ENCODE measurements at places on chromosomes 16 and 17. TPM values are rescaled to one million over a fixed set of nuclear protein-coding genes. Genes with fewer than 3 reads are reported as not detected.

- no peak for DNase-seq
Observed at GRCh38 chr16:19228052-19228451, 57.5 kb upstream of the CLEC19A start.

GRCh38 chr17:13569398-13570123, 32.2 kb downstream of the HS3ST3A1 start:
- DNase-seq: no peak

- DNase-seq: peak; percentile 89
Observed at GRCh38 chr17:1577182-1577581, 14.6 kb upstream of the PITPNA start.

KRT9 gene
- not detected for total RNA-seq

DNA sequence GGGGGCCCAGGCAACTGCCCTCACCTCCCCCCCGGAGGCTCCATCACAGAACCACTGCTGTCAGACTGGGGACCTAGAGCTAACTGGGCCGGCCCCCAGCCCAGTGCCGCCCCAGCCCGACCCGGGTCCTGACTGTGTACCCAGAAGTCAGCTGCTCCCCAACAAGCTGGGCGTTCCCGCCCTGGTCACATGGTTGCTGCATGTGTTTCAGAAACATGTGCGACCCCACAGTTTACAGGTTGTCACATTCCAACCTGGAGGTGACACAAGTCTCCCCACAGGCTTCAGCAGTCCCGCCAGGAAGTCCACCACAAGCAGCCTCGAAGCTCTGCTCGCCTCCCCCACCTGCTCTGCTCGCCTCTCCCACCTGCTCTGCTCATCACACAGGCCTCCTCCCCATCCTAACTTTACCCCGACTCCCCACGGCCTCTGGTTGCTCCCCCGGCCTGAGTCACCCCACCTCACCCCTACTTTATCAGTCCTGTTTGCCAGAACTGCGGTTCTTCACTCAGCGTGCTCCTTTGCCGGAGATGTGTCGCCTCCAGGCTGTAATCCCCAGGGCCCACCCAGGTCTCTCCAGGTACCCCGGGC, 968 bp downstream of the MRPL28 start:
- DNase-seq: no peak

GRCh38 chr17:42274253-42274542, 2.0 kb downstream of the STAT5B start:
- no peak for DNase-seq

GRCh38 chr16:86971251-86971650, 345.9 kb downstream of the C16orf95 start:
- DNase-seq: no peak

GRCh38 chr16:17571499-17572093, 100.8 kb upstream of the XYLT1 start:
- DNase-seq: no peak

GRCh38 chr16:7405166-7405565, 72.5 kb downstream of the RBFOX1 start:
- no peak for DNase-seq

ENO3 gene
- total RNA-seq: 1.4 TPM
